ENCODE measurements at places on chromosomes 7 and 10.

DNA sequence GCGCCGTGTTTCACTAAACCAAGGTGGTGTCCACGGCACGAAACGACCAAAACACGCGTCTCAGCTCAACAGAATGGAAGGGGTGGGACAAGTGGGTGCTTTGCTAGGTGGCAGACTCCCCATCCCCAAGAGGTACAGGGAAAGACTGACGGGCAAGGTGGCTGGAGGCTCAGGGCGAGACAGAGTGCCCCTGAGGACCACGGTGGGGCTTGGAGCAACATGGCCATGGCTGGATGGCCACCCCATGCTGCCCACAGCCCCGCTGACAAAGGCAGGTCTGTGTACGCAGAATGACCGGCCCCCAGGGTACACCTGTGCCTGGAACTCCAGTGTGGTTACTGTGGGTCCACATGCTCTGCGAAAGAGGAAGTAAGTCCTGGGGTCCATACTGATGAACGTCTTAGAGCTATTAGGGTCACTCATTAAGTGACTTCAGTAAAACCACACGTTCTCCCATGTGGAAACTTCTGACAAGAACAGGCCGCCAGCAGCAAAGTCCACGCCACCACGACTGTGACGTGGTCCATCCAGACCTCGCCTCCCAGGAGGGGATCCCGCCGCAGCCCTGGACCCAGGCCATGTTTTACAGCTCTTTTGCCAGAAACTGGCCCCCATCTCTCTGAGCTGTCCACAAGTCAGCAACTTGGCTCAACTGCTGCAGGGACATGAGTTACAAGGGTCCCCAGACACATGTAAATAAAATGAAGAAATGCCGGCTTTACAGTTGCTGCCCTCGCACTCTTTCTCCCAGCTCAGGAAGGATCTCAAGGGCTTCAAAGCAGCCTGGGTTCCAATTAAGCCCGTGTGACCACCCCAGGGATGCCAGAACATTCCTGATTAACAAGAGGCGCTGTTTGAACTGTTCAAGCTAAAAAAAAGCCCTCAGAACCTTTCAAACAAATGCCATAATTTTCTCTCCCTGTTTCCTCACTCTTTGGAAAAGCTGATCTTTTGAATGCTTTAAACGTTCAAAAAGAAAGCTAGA is 66.8 kb downstream of the MAD1L1 start:
- no peak for DNase-seq

GRCh38 chr7:64045301-64046040 is at the start of gene ZNF727:
TSS of gene ZNF727 (plus strand) at chr7:64045434. CDS start at chr7:64045622, 188 bp downstream.
- DNase-seq, result no peak

DNA sequence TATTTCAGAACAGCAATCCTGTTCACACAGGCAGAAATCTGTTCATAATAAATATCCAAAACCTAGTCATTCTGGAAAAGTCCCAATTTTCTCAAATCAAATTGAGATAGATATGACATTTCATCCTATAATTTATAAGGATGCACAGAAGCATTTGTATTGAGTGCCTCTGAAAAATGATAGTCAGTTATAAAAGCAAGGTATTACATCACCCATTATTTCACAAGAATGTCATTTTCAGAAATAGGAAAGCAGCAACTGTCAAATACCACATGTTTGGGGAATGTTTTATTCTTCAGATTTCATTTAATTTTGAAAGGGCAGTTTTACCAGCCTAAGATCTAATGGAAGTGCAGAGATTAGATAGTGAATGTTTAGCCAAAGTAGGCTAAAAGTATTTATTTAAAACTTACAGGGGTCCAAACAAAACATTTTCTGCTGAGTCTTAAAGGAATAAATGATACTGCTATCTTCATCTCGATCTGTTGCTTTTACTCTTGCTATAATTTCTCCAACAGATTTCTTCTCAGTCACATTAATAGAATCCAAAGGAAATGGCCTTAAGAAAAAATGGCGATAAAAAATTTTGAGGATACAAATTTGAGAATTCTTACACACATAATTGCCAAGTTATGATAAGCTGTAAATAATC is 185.8 kb downstream of the HGF start:
- DNase-seq, result no peak

DNA sequence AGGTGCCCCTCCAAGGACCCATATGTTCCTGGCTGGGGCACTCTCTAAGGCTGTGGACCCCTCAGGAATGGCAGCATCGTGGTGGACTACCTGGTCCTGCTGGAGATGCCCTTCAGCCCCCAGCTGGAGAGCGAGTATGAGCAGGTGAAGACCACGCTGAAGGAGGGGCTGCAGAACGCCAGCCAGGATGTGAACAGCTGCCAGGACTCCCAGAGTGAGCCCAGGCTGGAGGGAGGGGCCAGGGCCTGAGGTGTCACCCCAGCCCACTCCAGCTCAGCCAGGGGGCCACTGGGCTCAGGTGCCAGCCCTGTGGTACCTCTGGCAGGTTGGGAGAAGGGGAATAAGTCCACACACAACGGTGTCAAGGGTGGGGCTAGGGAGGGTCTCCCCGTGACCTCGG is 4.7 kb upstream of the MUC12 start:
- DNase-seq, result no peak

DNA sequence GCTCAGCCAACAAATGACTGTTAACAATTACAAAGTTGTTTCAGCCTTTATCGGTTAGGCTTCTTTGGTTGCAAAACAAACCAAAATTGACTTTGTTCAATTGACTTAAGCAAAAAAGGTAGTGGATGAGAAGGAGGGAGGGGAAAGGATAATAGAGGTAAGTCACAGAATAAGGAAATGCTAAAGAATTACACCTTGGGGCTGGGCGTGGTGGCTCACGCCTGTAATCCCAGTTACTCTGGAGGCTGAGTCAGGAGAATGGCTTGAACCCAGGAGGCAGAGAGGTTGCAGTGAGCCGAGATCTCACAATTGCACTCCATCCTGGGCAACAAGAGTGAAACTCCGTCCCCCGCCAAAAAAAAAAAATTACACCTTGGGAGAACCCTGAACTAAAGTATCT is 41.4 kb downstream of the AHCYL2 start:
- no peak for DNase-seq

DNA sequence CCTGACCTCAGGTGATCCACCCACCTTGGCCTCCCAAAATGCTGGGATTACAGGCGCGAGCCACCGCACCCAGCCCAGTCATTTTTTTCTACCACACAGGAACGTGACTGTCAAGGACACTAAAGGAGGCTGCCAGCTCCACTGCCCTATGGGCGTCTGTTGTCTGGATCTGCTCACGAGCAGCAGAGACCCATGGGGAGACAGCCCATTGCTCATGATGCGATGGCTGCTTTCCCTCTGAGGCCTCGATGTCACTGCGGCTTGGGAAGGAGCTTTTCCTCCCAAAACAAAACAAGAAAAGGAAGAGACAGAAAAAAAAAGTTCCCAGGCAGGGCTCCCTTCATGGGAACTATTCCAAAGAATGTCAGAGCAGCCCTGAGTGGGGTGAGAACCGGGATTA is 70.5 kb downstream of the DENND2A start:
- DNase-seq, result no peak

All from activated CD4-positive, alpha-beta T cell treated with anti-CD3 and anti-CD28 coated beads, Interleukin-2, amount 50 U/mL, for 24 hours (primary cell).